Epithelial cell of proximal tubule (primary cell): ENCODE measurements at places on chromosomes 7 and 10.

GRCh38 chr10:94427166-94427565, 24.8 kb downstream of the TBC1D12 start:
- no peak for DNase-seq

- no peak for DNase-seq
Measured at GRCh38 chr7:99928994-99929729, at the start of gene GJC3. TSS of gene GJC3 (minus strand) at chr7:99929620. CDS start at chr7:99929620, 0 bp downstream.

- no peak for DNase-seq
Measured at GRCh38 chr10:7788639-7789286, 786 bp downstream of the ATP5F1C start.

DNA sequence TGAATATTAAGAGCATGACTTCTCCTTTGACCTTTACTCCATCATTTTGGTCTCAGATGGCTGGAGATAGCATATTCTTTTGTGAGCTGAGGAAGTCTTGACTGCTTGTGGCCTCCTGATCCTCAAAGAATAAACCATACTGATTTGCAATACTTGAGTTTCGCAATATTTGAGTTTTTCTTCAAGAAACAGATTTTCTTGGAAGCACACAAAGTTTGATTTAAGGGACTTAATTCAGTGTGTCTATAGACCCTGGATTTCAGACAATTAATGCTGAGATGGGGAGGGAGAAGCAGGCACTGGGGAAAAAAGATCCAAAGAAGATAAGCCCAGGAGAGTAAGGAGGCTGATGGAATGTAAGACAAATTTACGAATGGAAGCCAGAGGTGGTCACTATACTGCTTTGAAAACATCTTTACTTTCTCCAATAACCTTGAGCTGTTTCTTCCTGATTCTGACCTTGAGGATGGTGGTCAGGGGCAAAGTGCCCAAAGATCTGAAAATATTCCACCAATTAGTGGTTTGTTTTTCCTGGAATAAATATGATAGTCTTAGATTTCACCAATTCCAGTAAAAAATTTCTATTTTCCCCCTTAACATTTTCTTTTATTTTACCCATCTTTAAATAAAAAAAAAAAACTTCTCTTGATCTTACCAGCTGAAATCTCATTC, 7.5 kb downstream of the EPDR1 start:
- DNase-seq, result no peak

DNA sequence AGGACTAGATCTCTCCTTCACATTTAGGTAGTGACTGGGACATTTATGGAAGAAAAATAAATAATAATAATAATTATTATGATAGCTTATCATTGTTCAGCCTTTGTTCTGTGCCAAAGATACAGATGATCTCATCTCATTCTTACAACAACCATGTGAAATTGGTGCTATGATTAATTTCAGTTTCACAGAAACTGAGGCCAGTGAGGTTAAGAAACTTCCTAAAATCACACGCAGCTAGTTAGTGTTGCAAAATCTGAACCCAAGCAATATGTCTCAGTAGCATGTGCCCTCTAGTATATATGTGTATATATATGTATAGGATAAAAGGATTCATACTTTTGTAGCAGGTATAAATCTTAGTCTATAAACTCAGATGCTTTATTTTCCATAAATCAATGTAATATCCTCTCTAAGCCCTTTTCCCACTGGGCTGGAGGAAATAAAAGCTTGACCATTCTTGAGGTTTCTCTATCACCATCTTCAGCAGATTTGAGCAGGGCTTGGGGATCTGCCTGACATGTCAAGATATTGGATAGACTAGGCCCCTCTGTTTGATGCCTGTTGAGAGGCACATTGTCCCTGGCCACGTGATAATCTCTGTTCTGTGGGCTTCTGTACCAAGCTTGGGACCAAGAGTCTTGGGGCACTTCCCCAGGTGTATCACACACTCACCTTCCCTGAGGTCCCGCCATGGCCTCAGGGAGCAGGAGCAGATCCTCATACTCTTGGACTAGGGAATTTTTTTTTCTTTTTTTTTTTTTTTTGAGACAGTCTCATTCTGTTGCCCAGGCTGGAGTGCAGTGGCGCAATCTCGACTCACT, 172.6 kb upstream of the NRP1 start:
- DNase-seq, result no peak

DNA sequence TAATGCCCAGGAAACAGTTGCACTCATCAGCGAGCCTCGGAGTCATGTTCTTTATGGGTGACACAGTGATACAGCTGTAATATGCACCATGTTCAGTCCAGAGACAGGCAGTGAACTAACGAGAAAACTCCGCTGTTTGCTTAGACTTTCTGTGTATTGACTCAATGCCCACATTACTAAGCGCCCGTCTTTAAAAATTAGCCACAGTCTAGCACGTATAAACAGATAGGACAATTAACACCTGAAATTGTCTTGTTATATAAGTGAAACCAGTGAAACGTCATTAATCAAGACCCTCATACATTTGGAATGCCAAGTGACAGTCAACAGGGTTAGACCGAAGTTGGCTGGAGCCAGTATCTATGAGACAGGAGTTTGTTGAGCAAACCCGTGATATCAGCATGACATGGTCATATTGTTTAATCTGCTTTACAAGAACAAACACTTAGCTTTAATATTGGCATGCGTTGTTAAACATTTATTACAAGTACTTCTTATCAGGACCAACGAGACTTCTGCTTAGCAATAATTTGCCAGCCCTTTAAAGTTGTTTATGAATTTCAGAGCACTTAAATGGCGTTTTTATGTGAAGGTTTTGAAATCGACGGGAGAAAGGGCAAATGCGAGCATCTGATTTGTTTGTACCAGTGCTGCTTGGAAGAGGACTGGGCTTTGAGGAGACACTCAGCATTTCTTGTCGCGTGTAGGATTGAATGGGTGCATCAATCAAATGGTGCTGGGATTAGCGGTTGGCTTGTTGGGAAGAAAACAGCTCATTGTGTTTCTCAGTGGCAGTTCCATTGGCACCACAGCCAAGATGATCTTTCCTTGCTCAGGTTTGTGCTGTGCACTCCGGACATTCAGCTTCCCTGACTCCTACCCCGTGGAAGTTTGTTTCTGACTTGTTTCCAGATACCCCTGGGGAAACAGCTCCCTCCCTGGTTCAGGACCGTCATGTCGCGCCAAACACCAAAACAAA, 56.3 kb downstream of the CAMK1D start:
- no peak for DNase-seq

DNA sequence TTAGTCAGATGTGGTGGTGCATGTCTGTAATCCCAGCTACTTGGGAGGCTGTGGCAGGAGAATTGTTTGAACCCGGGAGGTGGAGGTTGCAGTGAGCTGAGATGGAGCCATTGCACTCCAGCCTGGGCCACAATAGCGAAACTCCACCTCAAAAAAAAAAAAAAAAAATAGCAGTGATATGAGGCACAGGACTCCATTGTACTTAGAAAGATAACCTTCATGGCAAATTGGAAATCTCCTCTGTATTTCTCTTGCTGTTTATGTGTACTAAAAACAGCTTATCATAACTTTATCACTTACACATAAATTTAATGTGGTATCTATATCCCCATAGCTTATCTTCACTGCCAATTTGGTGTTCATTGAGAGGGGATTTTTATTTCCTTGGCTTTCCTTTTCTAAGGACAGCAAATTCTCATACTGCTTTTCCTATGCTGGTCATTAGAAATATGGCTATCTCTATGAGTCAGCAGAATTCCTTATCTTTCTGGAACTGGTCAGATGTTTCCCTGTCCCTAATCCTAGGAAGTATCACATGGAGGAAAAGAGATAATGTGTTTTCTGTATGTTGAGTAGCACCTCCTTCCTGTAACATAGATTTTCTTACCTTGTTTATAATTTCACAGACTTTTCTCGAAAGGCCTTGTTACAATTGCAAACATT, 40.6 kb upstream of the ZEB1 start:
- no peak for DNase-seq

DNA sequence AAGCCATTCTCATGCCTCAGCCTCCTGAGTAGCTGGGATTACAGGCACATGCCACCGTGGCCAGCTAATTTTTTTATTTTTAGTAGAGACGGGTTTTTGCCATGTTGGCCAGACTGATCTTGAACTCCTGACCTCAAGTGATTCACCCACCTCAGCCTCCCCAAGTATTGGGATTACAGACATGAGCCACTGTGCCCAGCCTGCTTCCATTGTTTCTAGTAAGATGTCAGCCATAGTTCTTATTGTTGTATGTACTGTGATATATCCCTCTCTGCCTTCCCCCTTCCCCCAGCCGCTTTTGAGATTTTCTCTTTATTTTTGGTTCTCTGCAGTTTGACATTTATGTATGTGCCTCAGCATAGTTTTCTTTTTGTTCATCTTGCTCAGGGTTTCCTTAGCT, 87.9 kb upstream of the KLF14 start:
- DNase-seq, result no peak

DNA sequence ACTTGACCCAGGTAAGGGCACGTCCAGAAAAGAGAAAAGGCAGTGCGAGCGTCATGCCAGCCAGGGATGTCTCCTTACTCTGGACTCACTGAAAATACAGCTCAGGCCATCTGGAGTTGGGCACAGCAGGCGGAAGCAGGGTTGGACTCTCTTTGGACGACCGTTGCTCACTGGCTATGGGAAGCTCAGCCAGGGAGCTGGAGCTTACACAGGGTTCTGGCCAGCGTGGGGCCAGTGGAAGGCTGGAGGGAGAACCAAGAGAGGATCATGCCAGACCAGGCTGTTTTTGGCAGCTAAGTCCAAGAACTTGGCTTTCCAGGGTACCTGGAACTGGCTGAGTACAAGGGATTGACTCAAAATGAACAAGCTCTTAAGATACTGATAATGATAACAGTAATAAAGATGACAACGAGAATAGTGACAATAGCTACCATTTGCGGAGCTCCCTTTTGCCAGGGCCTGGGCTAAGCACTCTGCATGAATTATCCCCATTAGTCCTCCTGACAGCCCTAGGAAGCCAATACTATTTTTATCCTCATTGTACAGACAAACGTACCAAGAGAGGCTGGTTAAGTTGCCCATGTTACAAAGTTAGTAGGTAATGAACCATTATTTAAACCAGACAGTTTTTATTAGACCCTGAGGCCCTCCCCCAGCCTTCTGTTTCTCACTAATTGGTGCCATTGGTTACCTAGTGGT, 177.6 kb downstream of the PTPN20 start:
- DNase-seq, result no peak

- DNase-seq, result no peak
Measured at GRCh38 chr7:15219758-15220157, 317.2 kb upstream of the DGKB start.

GRCh38 chr10:31314256-31315150, 4.5 kb upstream of the ZEB1 start:
- DNase-seq, result no peak

GRCh38 chr10:31920538-31920937, 8.1 kb downstream of the ARHGAP12 start:
- no peak for DNase-seq

DNA sequence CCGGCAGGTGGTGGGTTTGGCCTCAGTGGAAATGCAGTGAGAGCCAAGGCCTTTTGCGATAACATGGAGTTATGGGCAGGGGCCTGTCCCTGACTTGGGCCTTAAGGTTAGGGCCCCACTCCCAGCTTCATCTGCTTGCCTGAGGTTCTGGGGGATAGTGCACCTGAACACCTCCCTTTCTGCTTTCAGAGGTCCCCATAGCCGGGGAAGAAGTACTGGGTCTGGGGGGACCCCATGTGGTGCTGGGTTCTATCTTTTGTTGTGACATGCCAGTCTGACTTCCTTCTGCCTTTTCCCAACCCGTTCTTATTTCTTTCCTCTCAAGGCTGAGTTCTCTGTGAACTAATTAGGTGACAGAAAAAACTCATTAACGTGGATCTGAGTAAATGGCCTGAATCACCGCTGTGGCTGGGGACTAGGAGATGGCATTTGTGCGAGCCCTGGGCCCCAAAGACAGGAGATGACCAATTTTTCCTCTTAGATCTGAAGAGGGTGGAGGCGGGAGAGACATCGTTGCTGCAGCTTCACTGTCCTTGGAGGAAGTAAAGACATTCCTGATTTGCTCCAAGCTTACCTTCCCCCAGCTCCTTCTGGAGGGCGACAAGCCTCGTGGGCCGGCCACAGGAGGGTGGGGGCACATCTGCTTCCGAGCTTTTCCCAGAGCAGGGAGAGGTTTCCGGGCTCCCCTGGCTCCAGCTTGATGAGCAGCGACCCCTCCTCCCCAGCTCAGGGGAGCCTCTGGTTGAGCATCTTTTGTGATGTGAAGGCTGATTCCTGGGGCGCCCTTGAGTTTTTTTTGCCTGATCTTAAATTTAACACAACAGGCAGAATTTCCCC, 2.0 kb downstream of the AGAP3 start:
- DNase-seq, result no peak

DNA sequence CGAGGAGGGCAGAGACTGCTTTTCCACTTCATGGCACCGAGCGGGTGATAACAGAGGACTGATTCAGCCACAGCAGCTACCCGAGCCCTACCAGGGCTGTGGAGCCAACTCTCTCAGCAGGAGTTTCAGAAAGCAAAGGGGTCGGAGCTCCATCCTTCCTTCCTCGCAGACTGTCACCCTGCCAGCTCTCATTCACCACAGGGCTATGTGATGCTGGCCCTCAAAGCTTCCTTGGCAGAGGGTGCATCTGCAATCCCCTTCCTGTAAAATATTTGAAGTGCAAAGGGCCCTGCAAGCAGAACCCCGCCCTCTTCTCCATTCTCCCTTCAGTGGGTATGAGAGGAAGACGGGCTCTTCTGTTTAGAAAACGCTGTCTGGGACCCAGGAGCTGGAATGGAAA, 105.3 kb upstream of the LYZL2 start:
- DNase-seq, result no peak

GRCh38 chr7:9148687-9149086, 715.3 kb downstream of the NXPH1 start:
- no peak for DNase-seq
